ENCODE measurements at places on chromosomes 16 and 17.

- peak; percentile 64 for DNase-seq
Measured at GRCh38 chr17:64025732-64026294, 5.4 kb upstream of the ICAM2 start.

DNA sequence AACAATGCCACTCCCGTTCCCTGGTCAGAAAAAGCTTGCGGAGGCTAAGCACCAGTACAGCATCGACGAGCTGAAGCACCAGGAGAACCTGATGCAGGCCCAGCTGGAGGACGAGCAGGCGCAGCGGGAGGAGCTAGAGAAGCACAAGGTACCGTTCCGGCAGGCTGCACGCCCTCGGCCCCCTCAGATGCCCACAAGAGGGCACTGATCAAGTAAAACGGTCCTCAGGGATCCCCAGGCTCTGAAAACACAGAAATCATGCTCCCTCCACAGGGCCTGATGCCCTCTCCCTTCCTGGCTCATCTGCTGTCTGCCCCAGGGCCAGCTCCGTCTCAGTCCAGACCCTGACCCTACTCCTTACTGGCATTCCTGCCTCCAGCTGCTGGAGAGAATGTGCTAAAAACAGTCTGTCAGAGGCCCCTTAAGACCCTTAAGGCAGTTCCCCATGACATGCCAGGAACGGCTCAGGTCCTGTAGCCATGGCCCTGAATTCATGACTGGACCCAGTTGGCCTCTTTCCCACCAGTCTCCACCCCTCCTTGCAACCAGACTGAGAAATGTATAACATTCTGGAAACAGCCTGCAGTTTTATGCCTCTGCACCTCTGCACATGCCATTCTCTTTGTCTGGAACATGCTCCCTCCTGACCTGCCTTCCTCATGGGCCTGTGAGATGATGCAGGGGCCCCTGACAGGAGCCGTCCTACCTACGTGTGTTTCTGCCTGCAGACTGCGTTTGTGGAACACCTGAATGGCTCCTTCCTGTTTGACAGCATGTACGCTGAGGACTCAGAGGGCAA is 21.8 kb downstream of the DRC3 start:
- DNase-seq: no peak

DNA sequence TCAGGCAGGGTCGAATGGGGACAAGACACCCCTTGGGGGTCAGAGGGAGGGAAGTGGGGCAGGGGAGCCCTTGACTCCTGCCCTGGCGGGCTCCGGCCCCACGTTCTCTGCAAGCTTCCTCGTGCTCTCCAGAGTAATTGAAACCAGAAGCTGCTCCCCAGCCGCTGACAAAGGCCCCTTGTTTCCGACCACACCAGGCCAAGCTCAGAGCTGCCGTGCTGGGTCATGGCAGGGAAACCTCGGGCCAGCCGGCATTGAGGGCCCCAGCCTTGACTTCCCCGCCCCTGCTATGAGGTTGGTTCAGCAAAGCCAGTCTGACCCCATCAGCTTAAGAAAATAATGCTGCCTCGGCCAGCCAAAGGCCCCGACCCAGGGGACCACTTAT is 43.3 kb downstream of the TIMM22 start:
- DNase-seq: no peak

DNA sequence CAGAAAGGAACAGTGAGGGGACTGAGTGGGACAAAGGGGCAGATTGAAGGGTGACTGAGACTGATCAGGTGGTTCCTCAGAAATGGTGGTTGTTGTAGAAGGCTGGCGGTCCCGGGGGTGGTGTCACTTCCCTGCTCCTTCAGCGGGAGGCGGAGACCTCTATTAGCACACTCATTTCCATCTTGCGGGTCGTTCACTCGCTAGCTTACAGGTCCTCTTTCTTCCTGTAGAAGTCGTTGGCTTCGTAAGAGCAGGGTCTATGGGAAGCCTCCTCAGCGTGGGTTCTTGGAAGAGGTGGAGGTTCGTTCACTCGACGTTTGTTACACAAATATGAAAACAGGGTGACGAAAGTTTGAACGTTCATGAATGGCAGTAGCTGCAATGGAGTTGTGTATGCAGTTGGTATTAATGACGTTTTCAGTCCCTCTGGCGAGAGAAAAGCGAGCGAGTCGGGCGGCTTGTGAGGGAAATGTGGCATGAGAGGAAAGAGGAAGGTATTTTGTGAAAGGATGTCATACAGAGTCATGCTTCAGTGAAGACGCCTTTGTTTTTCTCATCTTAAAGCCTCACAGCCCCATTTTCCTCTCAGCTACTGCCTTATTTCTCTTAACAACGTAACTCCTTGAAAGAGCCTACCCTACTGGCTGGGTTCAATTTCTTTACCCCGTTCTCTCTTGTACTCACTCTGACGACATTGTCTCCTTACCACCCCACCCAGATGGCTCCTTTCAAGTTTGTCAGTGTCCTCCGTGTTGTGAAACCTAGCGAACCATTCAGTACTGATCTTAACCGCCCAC is 667 bp downstream of the EFCAB13 start:
- DNase-seq: peak; percentile 29

DNA sequence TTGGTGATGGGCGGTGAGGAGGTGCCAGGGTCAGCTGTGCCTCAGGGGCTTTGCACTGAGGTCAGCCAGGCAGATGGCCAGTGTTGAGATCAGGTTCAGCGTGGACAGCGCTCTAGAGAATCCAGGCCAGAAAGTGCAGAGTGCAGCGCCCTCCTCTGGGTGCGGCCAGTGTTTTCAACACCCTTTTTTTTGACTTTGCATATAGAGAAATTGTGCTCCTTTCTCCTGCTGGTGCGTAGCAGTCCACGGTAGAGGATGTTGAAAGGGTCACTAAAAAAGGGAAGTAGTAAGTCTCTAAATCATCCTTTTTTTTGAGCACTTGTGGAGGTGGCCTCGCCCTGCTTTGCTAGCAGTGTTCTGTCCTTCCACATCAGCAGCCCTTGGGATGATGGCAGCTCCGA is 53.9 kb downstream of the BANP start:
- DNase-seq: no peak

DNA sequence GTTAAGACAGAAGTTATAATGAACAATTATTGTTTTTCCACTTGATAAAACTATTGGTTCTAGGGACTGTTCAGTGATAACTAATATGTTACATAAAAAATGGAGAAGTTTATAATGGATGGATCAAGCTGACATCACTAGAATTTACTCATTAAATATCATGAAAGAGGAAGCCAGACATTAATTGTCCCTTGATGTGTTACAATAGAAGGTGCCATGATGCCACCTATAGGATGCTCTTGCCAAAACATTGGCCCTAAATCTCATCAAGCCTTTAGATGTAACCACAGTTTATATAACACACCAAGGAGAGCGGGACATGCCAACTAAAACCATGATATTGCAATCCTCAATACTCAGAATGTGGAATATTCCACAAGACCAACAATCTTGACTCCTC is 147.9 kb upstream of the MON1B start:
- DNase-seq: no peak

Data from activated naive CD4-positive, alpha-beta T cell (primary cell).